Activated naive CD4-positive, alpha-beta T cell treated with anti-CD3 and anti-CD28 coated beads for 36 hours (primary cell): ENCODE measurements at places on chromosomes 7 and 10.

DNA sequence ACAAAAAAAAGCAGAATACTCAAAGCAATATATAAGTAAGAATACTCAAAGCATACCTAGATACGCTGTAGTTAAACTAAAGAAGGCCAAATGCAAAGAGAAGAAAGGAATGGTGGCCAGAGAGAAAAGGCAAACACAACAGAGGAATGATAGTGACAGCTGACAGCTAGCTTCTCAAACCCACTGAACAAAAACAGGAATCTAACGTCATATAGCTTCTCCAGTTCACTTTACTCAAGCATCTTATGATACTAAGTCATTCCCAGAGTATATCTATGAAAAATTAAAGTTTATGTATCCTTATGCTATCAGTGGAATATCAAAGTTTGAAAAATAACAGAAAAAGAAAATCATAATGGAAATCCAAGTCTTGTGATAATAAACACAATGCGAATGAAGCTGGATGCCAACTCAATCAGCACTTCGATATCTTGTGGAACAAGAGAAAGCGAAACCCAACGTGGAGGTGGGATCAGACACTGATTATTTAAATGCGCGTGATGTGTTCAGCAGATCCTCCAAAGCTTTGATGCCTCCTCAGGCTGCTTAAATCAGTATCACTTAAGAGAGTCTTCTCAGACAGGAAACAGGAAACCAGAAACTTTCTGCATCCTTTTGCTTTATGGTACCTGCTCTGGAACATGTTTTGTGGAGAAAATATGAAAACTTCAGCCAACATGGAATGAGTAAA lies 102.8 kb downstream of the PIP4K2A start:
- peak overlapping the region; percentile 41 for H3K4me3 ChIP-seq
- H3K27ac ChIP-seq, result peak overlapping the region; percentile 79
- H3K36me3 ChIP-seq, result peaks cover 32% of the 10 kb centered on the region

DNA sequence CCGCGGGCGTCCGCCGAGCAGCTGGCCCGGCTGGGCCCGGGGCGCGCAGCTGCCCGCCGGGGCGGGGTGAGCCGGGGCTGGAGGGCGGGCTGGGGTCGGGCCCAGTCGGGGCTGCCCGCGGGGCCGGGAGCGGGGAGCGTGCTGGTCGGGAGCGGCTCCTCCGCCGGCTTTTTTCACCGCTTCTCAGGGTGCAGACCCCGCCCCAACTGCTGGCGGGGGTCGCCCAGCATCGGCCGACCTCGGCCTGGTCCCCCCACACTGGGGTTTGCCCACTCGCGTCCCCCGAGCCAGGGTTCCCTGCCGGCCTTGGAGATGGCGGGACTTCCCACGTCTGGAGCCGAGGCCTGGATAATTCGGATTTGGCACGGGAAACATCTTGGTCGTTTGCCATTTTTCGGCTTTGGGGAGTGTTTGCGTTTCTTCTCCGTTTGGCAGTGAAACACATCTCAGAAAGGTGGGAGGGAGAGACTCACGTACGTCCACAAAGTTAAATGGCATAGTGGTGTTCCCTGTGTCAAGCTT lies 432 bp downstream of the TMEM248 start:
- DNase-seq, result peak; percentile 18
- H3K4me3 ChIP-seq, result peak overlapping the region; percentile 98
- no peaks in the 10 kb centered on the region for H3K27me3 ChIP-seq
- H3K4me1 ChIP-seq, result peaks cover 42% of the 10 kb centered on the region

DNA sequence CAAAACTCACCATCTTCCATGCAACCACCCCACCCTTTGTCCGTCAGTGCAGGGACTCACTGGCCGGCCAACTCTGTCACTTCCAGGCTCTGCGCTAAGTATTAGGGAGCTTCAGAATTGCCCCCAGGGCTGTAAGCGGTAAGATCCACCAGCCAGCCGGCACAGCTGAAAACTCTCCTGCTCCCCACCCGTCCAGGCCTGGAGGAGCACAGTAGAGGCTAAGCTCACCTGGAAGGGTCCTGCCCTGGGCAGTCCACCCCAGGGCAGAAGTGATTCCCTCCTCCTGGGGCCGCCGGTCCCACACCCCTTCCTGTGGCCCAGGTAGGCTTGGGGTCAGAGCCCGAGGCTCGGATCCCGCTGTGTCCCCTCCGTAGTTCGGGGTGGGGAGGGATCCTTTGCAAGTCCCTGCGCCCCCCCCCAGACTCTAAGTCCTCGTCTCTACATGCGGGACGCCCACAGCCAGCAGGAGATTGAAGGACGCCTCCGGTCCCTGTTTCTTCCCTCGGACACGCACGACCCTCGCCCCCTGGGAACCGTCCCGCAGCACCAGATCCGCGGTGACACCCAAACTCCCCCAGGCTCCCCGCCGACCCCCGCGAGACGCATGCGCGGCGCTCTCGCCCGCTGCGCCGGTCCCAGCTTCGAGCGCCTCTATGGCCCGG lies 138.9 kb downstream of the ARHGAP22 start:
- H3K27me3 ChIP-seq, result no peaks in the 10 kb centered on the region
- no peak for DNase-seq
- no peaks in the 10 kb centered on the region for H3K4me1 ChIP-seq

DNA sequence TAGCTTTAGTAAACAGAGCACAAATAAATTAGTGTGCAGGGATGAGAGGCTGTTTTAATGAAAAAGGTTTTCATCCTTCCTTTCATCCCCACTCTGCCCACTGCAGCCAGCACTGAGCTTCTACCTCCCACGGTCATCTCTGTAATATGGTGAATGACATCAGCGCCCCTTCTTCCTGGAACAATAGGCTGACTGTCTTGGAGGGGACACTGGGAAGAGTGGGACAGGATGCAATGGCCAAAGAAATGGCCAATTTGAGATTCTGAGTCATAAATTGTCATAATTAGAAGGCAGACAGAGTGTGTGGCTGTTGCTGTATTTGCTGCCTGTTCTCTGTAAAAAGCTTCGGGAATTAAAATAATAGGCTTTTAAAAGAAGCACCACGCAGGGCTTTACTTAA lies 126.7 kb upstream of the CALN1 start:
- no peaks in the 10 kb centered on the region for H3K4me1 ChIP-seq
- H3K36me3 ChIP-seq, result no peaks in the 10 kb centered on the region
- no peak for DNase-seq
- H3K4me3 ChIP-seq, result no peak overlapping the region

- peak; percentile 92 for DNase-seq
Observed at GRCh38 chr10:114544045-114544659, 113.9 kb downstream of the ABLIM1 start.

DNA sequence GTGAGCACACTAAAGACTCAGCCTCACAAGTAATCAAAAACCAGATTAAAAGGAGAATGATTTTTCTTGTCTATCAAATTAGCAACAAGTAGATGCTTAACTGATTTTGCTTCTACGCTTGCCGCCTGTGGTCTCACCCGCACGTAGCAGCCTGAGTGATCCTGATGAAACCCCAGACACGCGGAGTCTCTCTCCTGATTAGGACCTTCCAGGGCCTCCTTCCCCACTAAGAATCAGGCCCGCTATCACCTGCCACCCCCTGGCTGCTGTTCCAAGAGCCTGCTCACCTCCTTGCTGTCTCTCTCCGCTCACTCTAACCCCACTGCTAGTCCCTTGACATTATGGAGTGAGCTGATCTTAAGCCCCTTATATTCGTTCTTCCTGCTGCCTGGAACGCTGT lies 325.9 kb upstream of the NRP1 start:
- H3K4me3 ChIP-seq, result no peak overlapping the region
- H3K4me1 ChIP-seq, result peaks cover 3% of the 10 kb centered on the region
- H3K27ac ChIP-seq, result no peak overlapping the region

- no peak for DNase-seq
- H3K36me3 ChIP-seq, result no peaks in the 10 kb centered on the region
- no peak overlapping the region for H3K27ac ChIP-seq
- no peak overlapping the region for H3K4me3 ChIP-seq
- peaks cover 28% of the 10 kb centered on the region for H3K27me3 ChIP-seq
Observed at GRCh38 chr10:93723153-93723552, 20.8 kb upstream of the FRA10AC1 start.

GRCh38 chr7:4109481-4110110 lies 572.5 kb upstream of the FOXK1 start:
- DNase-seq, result no peak
- H3K4me3 ChIP-seq, result no peak overlapping the region
- no peaks in the 10 kb centered on the region for H3K27me3 ChIP-seq

- peaks cover 16% of the 10 kb centered on the region for H3K27me3 ChIP-seq
- no peak overlapping the region for H3K4me3 ChIP-seq
- no peak overlapping the region for H3K27ac ChIP-seq
- no peak for DNase-seq
Observed at GRCh38 chr7:12965767-12966166, 278.3 kb downstream of the ARL4A start.

GRCh38 chr7:35646289-35647023 lies 48.5 kb downstream of the HERPUD2 start:
- H3K4me1 ChIP-seq, result peaks cover 56% of the 10 kb centered on the region
- H3K27me3 ChIP-seq, result no peaks in the 10 kb centered on the region
- no peak overlapping the region for H3K4me3 ChIP-seq
- peaks cover 8% of the 10 kb centered on the region for H3K36me3 ChIP-seq
- peak overlapping the region; percentile 47 for H3K27ac ChIP-seq

DNA sequence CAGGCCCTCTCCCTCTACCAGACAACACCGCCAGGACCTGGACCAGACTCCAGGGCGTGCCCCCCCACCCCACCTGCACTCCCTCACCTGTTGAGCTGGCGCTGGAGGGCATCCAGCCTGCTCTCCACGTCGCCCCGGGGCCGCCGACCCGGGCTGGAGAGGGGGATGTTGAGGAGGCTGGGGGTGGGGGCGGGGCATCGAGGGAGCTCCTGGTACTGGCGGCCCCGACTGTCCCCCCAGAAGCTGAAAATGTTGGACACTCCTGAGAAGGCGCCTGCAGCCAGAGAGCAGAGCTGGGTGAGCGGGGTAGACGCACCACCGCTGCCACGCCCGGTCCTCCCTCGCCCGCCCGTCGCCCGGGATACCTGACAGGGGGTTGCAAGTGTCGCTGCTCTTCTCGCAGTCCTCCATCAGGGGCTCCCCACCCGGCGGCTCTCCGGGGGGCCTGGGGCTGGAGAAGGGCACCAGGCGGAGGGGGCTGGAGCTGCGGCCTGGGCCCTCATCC lies 30.8 kb downstream of the KCNH2 start:
- H3K4me1 ChIP-seq, result peaks cover 7% of the 10 kb centered on the region
- peaks cover 6% of the 10 kb centered on the region for H3K27me3 ChIP-seq
- H3K36me3 ChIP-seq, result no peaks in the 10 kb centered on the region
- peak; percentile 2 for DNase-seq
- H3K27ac ChIP-seq, result no peak overlapping the region
- H3K4me3 ChIP-seq, result no peak overlapping the region

GRCh38 chr7:132817949-132818348 lies 241.7 kb upstream of the PLXNA4 start:
- H3K4me1 ChIP-seq, result no peaks in the 10 kb centered on the region
- no peak overlapping the region for H3K27ac ChIP-seq
- H3K27me3 ChIP-seq, result no peaks in the 10 kb centered on the region
- no peak overlapping the region for H3K4me3 ChIP-seq
- peaks cover 2% of the 10 kb centered on the region for H3K36me3 ChIP-seq

GRCh38 chr10:44310762-44311562 lies 73.9 kb downstream of the CXCL12 start:
- H3K27me3 ChIP-seq, result peaks cover 13% of the 10 kb centered on the region
- DNase-seq, result peak; percentile 76
- no peak overlapping the region for H3K4me3 ChIP-seq
- peaks cover 8% of the 10 kb centered on the region for H3K4me1 ChIP-seq

DNA sequence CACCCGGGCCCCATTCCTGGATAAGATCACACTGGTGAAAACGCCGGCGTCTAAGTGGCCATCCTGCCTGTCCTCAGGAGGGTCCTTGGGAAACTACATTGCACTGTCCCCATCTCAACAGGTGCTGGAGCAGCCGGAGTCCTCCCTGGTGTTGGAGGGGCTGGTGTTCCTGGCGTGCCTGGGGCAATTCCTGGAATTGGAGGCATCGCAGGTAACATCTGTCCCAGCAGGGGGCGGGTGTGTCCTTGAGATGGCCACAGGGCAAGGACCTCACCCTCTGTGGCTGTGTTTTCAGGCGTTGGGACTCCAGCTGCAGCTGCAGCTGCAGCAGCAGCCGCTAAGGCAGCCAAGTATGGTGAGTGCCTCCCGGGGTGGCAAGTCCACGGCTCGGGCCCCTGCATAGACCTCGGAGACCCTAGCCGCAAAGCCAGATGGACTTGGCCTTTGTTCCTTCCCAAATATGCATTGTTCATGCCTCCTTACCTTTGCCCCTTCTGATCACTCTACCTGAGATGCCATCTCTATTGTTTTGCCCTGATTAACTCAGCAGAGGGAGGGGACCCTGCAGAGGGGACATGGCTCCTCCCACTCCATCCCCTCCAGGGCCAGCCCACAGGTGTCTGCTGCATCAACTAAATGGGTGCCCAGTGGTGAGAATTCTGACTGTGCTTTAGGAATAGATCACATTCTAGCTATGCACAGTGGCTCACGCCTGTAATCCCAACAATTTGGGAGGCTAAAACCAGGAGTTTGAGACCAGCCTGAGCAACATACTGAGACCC lies 23.8 kb downstream of the ELN start:
- no peak overlapping the region for H3K27ac ChIP-seq
- no peak overlapping the region for H3K4me3 ChIP-seq
- H3K36me3 ChIP-seq, result no peaks in the 10 kb centered on the region
- no peaks in the 10 kb centered on the region for H3K4me1 ChIP-seq

DNA sequence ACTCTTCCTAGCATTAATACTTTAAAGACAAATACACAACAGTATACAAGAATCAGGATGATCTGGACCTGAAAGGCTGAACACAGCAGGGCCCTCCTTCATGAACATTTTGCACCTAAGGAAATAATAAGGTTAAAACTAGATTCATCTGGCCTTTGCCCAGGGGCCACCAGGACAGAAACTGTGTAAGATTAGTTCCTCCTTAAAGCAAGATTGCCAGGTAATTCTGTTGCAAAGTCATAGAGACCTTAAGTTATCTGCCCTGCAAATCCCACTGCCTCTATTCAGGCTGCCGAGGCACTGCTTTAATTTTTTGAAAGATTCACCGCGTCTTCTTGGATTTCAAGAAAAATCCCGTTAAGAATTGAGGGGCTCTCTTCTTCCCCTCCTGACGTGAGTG lies 1.6 kb upstream of the KIAA1217 start:
- no peak overlapping the region for H3K4me3 ChIP-seq
- H3K27me3 ChIP-seq, result peaks cover 53% of the 10 kb centered on the region
- H3K27ac ChIP-seq, result no peak overlapping the region
- H3K36me3 ChIP-seq, result no peaks in the 10 kb centered on the region
- no peak for DNase-seq
- H3K4me1 ChIP-seq, result peaks cover 29% of the 10 kb centered on the region

GRCh38 chr7:17996442-17997223 lies 31.0 kb downstream of the PRPS1L1 start:
- no peak overlapping the region for H3K4me3 ChIP-seq
- peaks cover 8% of the 10 kb centered on the region for H3K27me3 ChIP-seq
- DNase-seq, result no peak

GRCh38 chr10:792083-792791 lies 102.8 kb upstream of the DIP2C start:
- H3K27me3 ChIP-seq, result no peaks in the 10 kb centered on the region
- H3K4me1 ChIP-seq, result peaks cover 2% of the 10 kb centered on the region
- DNase-seq, result no peak
- H3K36me3 ChIP-seq, result peaks cover 8% of the 10 kb centered on the region

DNA sequence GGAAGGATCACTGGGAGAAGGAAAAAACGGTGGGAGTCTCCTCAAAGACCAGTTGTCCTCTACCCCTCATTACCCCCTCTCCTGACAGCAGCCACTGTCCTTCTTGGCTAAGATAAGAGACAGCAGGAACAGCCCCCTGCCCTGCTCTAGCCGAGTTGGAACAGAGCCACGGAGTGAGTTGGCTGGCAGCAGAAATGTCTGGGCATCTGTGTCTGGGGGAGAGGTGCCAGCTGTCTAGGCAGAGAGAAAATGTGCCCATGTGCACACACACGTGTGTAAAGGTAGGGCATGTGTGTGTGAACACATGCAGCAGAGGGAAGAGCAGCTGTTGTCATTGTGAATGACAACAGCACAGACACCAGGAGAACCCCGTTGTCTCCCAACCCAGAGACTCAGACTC lies 9.4 kb upstream of the HILPDA start:
- H3K27ac ChIP-seq, result no peak overlapping the region
- DNase-seq, result no peak
- H3K4me1 ChIP-seq, result peaks cover 9% of the 10 kb centered on the region
- no peak overlapping the region for H3K4me3 ChIP-seq
- H3K27me3 ChIP-seq, result no peaks in the 10 kb centered on the region
